ENCODE measurements at places on chromosomes 7 and 10.

GRCh38 chr10:28711776-28712175 is 34.5 kb downstream of the BAMBI start:
- DNase-seq = no peak

DNA sequence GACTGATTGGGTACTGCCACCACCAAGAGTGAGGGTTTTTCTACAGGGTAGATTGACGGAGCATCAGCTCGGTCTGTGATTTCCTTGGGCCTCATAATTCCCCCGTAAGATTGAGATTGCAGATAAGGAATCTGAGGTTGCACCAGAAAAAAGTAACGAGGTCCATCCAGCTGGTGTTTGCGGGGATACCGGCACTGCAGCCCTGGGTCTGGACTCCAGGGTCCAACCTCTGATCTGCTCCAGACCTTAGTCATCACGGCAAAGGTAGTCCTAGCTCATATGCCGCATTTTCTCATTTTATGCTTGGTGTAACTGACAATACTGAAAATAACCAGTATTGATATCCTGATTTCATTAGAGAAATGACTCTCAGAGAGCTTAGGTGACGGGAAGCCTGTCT is 3.9 kb downstream of the CARD11 start:
- DNase-seq = no peak

- no peak for DNase-seq
Measured at GRCh38 chr7:23864973-23865372, 155.0 kb downstream of the STK31 start.

DNA sequence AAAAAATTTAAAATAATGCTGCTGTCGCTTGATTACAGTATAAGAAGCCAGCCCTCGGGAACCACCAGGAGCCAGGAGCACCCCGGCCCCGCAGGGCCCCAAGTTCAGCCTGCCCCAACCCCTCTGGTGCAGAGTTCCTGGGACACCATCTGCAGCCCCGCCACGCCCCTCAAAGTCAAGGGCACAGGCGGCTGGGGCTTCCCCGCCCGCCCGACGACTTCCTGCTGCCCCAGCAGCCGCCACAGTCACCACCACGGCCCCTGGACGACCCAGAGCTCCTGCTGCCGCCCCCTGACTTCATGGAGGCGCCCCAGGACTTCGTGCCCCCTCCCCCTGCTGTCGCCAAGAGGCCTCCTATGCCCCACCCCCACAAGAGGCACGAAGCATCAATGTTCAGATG is 103.6 kb upstream of the PDSS1 start:
- no peak for DNase-seq

- DNase-seq = no peak
Measured at GRCh38 chr10:17980846-17981565, 29.3 kb downstream of the SLC39A12 start.

GRCh38 chr10:1824928-1825327 is 87.6 kb upstream of the ADARB2 start:
- no peak for DNase-seq

GRCh38 chr10:43249151-43249961 is 17.5 kb downstream of the RASGEF1A start:
- no peak for DNase-seq
